ENCODE measurements at places on chromosomes 4 and X. TPM values are rescaled to one million over a fixed set of nuclear protein-coding genes. Genes with fewer than 3 reads are reported as not detected.

- DNase-seq = no peak
Observed at GRCh38 chr4:44670506-44671199, 7.6 kb upstream of the GUF1 start.

DNA sequence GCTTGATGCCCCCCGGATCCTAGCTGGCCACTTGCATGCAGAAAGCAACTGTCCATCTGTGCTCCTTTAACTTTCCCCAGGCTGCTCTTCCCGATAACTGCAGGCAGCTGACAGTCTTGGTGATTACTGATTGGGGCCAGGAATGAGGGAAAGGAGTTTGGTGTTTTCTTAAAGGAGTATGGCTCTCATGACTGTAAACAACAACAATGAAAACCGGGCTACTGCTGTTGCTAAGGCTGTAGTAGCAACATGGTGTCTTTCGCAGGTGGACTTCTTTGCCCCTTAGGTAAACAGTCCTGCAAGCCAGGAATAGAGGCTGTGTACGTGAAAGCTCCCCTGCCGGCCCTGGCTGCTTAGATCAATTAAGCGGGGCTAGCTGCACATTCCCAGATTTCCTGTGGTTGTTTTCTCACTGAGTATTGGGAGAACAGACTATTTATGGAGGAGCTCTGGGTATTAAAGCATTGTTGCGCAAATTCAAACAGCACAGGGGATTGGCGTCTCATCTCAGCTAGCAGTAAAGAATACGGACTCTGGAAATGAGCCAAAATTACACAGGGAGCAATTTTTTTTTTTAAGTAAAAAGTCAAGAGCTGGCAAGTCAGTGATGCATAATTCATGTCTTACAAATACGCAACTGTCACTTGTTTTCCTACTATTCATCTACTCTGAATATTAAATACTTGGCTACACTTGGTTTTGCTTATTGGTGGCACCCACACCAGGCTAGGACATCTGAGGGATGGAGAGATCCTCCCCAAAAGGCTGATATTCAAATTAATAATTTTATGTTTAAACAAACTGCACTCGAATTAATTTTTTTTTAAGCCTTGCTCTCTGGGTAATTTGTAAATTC lies 61.6 kb upstream of the NAP1L5 start:
- no peak for DNase-seq

- no peak for DNase-seq
Observed at GRCh38 chr4:82975792-82976191, 34.8 kb downstream of the LIN54 start.

- DNase-seq = no peak
Observed at GRCh38 chr4:55723403-55723802, 87.3 kb upstream of the NMU start.

- no peak for DNase-seq
Observed at GRCh38 chr4:61762722-61763627, 562.8 kb downstream of the ADGRL3 start.

- no peak for DNase-seq
Observed at GRCh38 chr4:105978684-105979296, 83.5 kb downstream of the NPNT start.

GRCh38 chrX:39972340-39972739 lies 125.4 kb downstream of the BCOR start:
- DNase-seq = no peak

GRCh38 chr4:1591107-1591506 lies 93.0 kb downstream of the FAM53A start:
- DNase-seq = no peak

DNA sequence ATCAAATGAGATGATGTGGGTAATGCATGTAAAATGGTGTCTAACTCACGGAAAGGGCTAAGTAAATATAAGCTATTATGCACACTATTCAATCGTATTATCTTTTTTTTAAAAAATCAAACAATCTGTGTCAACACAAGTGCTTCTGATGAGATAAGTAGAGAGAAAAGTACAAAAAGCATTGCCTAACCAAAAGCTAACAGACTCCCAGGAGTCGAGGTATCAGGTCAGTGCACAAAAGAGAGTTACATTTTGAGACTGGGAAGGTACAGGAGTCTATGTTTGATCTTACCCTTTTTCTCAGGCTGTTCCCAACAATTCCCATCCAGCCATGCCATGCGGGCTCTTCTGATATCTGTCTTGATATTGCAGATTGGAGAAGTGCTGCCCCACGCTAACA lies 203.3 kb upstream of the ZIC3 start:
- DNase-seq = no peak

DNA sequence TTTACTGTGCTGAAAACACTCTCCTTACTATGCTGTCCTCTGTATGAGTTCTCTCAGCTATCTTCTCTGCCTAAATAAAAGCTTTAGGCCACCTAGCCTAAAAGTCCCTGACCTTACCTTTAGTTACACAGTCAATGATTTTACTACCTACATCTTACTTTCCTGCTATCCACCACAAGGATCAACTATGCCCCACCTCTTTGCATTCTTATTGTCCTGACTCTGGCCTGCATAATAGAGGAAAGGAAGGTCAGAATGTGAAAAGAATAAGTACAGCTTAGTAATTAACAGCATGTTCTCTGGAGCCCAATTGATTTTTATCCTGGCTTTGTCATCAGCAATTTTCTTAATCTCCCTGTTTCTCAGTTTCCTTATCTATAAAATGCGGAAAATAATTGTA lies 1257.8 kb downstream of the RPA4 start:
- no peak for DNase-seq

GRCh38 chr4:147782087-147782781 lies 50.3 kb downstream of the ARHGAP10 start:
- no peak for DNase-seq

DNA sequence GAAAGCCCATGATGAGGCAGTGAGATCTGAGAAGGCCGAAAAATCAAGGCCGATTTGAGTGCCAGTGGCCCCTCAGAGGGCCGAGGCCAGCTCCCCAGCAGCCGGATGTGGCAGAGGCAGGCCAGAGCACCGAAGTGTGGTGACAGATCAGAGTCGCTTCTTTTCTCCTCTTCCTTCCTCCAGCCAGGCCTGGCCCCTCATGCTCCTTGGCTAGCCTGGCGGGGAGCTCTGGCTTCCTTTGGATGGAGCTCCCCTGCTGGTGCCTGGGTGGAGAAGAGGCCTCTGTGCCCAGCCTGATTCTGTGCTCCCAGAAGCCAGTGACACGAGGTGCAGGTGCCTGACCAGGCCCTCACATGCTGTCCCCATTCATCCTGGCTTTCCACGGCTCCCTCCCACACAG lies 127.2 kb upstream of the PABPC4L start:
- DNase-seq = no peak

DNA sequence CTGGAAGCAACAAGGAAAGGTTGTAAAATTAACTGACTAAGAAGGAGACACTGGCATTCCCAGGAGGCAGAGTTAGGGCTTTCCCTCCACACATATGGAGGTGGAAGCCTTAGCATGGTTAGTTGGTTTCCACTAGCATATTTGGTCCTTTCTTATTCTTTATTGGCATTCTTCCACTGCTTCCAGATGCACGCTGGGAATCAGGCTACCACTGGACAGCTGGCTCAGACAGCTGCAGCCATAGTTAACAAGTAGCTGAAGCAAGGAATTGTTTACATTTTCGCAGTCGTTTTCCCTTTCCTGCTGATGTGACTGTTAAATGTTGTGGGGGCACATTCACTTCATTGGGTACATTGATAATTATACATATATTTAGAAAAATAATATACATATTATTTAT lies 169.2 kb downstream of the GRIA2 start:
- no peak for DNase-seq

- DNase-seq = no peak
Observed at GRCh38 chr4:95850161-95850560, 10.3 kb downstream of the PDHA2 start.

DNA sequence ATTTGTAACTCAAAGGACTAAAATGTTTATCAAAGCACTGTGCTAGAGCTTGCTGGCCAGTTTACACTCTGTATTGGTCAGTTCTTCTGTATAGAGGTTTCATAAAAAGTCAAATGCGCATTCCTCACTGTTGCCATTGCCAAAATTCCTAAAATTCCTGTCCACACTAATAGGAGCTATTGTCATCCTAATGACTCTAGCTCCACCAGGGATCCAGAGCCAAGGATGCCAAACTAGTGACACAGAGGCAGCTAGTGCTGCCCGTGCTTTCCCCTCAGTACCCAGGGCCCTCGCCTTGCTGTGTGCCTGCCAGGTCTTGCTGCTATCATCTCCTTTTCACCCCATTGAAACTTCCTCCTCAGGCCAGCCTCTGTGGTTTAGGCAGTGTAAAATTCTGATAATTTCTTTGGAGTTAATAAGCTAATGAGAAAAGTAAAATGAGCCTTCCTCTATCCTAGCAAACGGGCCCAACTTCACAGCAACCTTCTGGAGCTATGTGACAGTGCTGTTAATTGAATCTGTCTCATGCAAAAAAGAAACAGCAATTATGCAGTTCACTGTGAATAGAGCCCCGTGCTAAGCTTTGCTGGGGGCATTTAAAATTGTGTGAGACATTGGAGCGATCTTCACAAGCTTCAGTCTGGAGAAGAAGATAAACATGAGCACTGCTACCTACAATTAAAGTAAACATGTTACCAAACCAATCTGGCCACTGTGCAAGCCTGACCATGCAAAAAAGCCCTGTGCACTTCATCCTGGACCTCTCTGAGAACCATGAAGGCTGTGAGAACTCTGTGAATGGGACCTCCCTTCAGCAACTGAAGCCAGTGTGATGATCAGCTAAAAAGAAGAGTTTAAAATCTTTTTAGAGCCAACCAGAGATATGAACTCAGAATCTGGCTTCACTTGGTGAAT lies 43.1 kb upstream of the FGF2 start:
- peak; percentile 58 for DNase-seq

DNA sequence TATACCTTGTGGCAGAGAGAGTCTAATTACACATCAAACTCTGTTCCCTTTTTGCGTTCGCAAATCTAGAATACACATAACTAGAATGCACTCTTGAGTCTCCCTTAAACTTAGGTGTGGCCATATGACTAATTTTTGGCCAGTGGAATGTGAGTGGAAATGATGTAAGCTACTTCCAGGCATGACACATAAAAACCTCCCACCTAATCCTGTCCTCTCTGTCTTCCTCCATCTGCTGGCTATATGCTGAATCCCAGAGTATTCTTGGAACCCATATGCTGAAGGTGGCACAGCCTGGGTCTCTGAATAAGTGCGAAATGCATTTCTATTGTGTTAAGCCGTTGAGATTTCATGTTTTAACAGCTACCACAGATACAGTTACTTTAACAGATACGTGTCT lies 269.9 kb upstream of the NRK start:
- DNase-seq = no peak

GRCh38 chr4:16123356-16124084 lies 39.7 kb upstream of the PROM1 start:
- DNase-seq = peak; percentile 39

DNA sequence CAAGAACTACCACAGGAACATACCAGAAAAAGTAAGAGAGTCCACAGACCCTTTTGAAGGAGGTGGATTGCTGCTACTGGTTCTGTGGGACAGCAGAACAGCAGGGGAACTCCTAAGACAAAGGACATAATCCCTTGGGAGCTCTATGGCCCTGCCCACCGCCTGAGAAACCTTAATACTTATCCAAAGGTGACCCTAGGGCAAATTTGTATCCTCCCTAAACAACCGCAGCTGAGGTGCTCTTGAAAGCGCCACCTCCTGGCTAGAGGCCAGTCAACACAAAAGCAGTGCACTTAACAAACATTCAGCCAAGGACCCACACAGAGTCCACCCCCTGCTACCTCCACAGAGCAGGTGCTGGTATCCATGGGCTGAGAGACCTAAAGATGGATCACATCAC lies 136.8 kb downstream of the ADAM29 start:
- DNase-seq = no peak

DNA sequence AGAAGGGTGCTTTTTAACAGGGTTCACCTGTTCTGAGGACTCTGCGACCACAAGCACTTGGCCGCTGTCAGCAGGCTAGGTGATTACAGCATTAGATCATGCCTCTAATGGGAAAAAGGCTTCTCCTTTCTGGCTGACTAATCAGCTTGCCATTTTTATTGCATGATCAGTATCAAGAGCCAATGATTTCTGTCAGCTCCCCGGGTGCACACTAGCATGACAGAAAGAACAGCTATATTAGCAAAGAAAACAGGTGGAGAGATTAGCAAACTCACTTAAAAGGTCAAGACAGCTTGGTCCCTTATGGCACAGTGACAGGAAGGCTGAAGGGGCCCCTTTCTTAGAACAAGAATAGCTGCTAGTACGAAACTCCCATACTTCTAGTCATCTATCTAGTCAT lies 170.0 kb downstream of the SMIM20 start:
- DNase-seq = peak; percentile 43

DNA sequence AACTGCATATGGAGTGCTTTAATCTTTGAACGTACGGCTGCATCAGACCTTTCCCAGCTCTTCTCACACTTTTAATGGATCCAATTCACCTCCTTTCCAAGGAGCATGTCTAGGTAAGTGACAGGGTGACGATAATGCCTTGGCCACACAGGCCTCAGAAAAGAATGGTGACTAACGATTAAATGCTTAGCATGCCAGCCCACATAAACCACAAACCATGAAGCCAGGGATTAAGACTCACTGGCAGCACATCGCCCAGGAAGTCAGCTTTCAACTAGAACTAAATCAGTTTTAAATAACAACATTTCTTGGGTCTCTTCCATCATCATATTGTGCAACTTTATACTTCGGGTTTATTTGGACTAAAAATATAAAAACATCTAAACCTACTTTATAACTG lies 28.7 kb downstream of the INPP4B start:
- no peak for DNase-seq

- no peak for DNase-seq
Observed at GRCh38 chr4:159293811-159294515, 191.1 kb downstream of the RAPGEF2 start.

DNA sequence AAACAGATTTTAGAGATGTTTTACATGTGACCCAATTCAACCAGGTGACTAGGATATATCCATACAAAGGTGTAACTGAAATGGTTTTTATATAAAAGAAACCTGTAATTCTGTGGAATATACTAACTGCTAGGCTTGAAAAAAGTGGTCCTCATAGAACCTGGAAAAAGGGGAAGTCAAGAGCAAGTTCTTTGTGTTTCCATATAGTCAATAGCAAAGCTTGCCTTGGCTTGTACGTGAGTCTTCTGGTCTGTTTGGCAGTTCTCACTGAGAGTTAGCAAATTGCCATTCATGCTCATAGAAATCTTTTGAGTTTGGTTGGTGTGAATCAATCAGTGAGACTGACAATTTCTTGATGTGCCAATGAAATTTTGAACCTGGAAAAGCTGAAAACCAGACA lies 79.4 kb upstream of the SMIM10 start:
- no peak for DNase-seq

- no peak for DNase-seq
Observed at GRCh38 chrX:29661290-29661689, 554.1 kb upstream of the MAGEB2 start.

GPR173 gene
- total RNA-seq = 1.0 TPM

TMEM128 gene
- total RNA-seq = 0.29 TPM

UBA6 gene
- 253 TPM for total RNA-seq

RTL3 gene
- total RNA-seq = not detected

GPR82 gene
- not detected for total RNA-seq

ARAP2 gene
- 35.6 TPM for total RNA-seq

LDB2 gene
- 63.3 TPM for total RNA-seq

CSAG3 gene
- not detected for total RNA-seq

PHEX gene
- 0.73 TPM for total RNA-seq

Data from stomach (tissue), 19 donors.